Tibial artery (tissue), 4 donors: ENCODE measurements at places on chromosomes 5 and 9.

DNA sequence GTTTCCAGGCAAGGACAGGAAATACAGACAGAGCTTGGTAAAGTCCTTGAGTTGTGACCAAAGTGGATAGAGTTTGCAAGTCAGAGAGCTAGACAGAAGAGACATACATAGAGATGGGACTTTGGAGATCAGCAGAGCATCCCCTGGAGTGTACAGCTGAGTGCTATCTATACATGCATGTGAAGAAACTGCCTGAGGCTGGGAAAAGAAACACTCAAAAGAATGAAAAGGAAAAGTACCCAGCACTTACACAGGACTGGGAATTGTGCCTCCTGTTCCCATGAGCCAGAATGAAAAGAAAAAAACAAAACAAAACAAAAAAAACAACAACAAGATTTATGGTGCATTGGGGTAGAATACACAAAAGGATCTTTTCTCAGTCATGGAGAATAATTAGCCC is 606.4 kb downstream of the ZNF608 start:
- DNase-seq = no peak
- H3K27ac ChIP-seq = no peak overlapping the region
- H3K4me1 ChIP-seq = no peaks in the 10 kb centered on the region
- H3K27me3 ChIP-seq = no peaks in the 10 kb centered on the region
- H3K36me3 ChIP-seq = no peaks in the 10 kb centered on the region

DNA sequence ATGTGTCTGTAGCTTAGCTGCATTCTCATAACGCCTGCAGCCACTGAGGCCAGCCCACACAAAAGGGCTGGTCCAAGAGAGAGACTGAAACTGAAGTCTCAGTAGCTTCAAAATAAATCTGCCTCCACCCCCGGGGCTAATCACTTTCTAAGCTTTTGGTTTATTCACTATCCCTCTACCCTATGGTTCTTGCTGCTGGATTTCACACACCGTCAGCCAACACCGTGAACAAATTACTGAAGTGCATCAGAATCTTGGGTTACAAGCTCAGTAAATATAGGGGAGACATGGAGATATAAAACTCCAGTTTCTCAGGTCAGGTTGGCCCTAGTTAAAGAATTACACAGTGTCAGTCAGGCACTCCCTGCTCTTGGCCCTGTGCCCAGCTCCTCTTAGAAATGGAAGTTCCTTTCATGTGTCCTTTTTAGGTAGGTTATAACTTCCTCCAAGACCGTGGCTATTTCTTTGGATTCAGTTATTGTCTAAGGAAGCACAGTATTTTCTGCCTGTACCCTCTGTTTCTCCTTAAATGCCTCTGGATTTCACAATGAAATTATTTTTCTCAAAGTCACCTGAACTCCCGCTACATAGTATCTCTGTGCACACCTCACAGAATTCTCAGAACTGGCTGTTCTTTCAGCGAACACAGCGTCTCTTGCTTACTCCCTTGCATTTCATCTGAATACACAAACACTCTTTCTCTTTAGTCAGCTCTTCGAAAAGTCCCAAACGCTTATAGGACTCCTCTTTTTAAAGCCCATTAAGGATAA is 112.5 kb downstream of the FAM174A start:
- H3K27me3 ChIP-seq = no peaks in the 10 kb centered on the region
- H3K27ac ChIP-seq = no peak overlapping the region
- DNase-seq = no peak

DNA sequence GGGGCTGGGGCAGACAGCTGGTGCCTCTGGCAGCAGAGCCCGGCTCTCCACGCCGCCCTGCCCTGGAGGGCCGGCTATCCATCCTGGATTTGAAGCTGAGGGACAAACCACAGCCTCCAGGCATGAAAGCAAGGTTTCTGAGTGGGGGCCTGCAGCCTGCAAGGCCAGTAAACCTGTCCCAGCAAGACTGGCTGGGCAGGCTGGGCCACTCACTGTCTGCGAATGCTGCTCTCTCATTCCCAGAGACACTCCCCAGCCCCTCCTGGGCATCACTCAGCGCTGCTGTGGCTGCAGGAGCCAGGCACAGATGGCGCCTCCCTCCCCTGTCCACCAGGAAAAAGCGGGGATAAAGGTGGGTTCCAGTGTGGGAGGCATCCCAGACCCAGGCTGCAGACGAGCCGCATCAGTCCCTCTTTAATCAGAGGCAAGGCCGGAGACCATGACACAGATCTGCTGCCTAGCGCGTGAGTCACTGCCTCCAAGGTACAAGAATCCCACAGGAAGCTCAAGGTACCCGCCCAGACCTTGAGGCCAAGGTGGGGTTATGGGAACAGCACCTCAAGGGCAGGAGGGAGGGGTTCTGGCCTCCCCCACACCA is 118.0 kb downstream of the VAV2 start:
- H3K36me3 ChIP-seq = no peaks in the 10 kb centered on the region
- no peak for DNase-seq
- H3K27ac ChIP-seq = no peak overlapping the region
- no peaks in the 10 kb centered on the region for H3K27me3 ChIP-seq
- H3K4me1 ChIP-seq = no peaks in the 10 kb centered on the region

DNA sequence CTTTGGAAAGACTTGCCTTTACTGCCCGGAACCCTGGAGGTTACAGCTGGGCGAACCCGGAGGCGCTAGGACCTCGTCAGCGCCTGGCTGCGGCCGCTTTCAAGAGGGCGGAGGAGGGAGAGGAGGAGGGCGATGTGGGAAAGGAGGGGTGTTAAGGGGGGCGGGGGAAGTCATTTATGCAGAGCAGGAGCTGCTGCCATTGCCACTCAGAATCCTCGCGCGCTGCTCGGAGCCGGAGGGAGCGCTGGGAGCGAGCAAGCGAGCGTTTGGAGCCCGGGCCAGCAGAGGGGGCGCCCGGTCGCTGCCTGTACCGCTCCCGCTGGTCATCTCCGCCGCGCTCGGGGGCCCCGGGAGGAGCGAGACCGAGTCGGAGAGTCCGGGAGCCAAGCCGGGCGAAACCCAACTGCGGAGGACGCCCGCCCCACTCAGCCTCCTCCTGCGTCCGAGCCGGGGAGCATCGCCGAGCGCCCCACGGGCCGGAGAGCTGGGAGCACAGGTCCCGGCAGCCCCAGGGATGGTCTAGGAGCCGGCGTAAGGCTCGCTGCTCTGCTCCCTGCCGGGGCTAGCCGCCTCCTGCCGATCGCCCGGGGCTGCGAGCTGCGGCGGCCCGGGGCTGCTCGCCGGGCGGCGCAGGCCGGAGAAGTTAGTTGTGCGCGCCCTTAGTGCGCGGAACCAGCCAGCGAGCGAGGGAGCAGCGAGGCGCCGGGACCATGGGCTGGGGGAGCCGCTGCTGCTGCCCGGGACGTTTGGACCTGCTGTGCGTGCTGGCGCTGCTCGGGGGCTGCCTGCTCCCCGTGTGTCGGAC is at the start of gene PCSK5:
Gene PCSK5 (plus strand): TSS at position 202 of the 805 bp plus-strand sequence. CDS start 509 bp downstream, at position 711.
- peaks cover 20% of the 10 kb centered on the region for H3K4me1 ChIP-seq
- no peaks in the 10 kb centered on the region for H3K36me3 ChIP-seq
- peak within 1 kb of the TSS; percentile 74 for H3K4me3 ChIP-seq
- peak within 1 kb of the TSS; percentile 90 for H3K27ac ChIP-seq

- no peak overlapping the region for H3K4me3 ChIP-seq
- DNase-seq = no peak
- no peaks in the 10 kb centered on the region for H3K4me1 ChIP-seq
- no peaks in the 10 kb centered on the region for H3K27me3 ChIP-seq
- H3K27ac ChIP-seq = no peak overlapping the region
Measured at GRCh38 chr5:9212605-9213004, 333.3 kb downstream of the SEMA5A start.

DNA sequence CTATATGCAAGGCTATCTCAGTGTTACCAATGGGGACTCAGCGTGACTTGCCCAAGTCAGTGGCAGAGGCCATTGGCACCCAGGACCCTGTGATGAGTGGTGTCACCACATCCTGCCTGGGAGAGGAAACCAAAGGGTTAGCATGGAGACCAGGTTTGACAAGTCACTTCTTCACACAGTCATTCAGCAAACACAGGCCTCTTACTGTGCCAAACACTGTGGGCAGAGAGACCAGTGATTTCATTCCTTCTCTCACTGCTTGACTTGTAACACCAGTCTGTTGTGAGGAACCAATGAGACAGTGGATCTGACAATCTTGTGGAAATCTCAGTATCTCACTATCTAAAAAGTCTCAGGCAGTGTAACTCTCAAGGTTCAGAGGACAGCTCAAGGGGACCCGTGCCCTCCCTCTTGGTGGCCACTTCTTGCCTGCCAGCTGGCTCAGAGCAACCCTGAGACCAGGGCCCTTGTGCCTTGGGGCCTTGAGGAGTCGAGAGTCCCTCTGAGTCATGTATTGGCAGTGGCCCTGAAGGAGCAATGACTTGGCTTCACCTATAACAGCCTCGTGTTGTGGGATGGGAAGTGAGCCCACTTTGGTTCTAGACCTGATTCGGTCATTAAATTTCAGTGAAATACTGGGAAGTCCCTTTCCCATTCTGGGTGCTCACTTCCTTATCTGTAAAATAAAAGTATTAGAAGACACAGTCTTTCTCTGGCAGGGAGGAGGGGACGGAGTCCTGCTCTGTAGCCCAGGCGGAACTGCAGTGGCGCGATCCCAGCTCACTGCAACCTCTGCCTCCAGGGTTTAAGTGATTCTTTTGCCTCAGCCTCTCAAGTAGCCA is 1.6 kb downstream of the FABP6 start:
- H3K4me1 ChIP-seq = no peaks in the 10 kb centered on the region
- no peak overlapping the region for H3K27ac ChIP-seq
- peak; percentile 38 for DNase-seq
- H3K4me3 ChIP-seq = no peak overlapping the region

GRCh38 chr9:126638571-126639132 is 24.9 kb downstream of the LMX1B start:
- H3K4me1 ChIP-seq = no peaks in the 10 kb centered on the region
- no peak overlapping the region for H3K27ac ChIP-seq
- no peak for DNase-seq
- no peaks in the 10 kb centered on the region for H3K36me3 ChIP-seq
- peaks cover 82% of the 10 kb centered on the region for H3K27me3 ChIP-seq

- H3K27ac ChIP-seq = no peak overlapping the region
- H3K4me1 ChIP-seq = no peaks in the 10 kb centered on the region
- H3K4me3 ChIP-seq = no peak overlapping the region
- no peaks in the 10 kb centered on the region for H3K27me3 ChIP-seq
- peaks cover 65% of the 10 kb centered on the region for H3K36me3 ChIP-seq
Measured at GRCh38 chr5:66164044-66164790, 20.1 kb downstream of the SREK1 start.

- DNase-seq = no peak
- no peaks in the 10 kb centered on the region for H3K27me3 ChIP-seq
- no peak overlapping the region for H3K4me3 ChIP-seq
- peaks cover 26% of the 10 kb centered on the region for H3K4me1 ChIP-seq
Measured at GRCh38 chr5:89545626-89546025, 662.6 kb upstream of the MEF2C start.

GRCh38 chr5:14879937-14880589 is 8.5 kb upstream of the ANKH start:
- H3K36me3 ChIP-seq = no peaks in the 10 kb centered on the region
- no peaks in the 10 kb centered on the region for H3K27me3 ChIP-seq
- H3K27ac ChIP-seq = no peak overlapping the region
- DNase-seq = no peak

- no peaks in the 10 kb centered on the region for H3K27me3 ChIP-seq
- peak overlapping the region; percentile 73 for H3K27ac ChIP-seq
- no peaks in the 10 kb centered on the region for H3K4me1 ChIP-seq
- DNase-seq = no peak
Measured at GRCh38 chr9:136685790-136686533, 1.3 kb downstream of the AGPAT2 start.

DNA sequence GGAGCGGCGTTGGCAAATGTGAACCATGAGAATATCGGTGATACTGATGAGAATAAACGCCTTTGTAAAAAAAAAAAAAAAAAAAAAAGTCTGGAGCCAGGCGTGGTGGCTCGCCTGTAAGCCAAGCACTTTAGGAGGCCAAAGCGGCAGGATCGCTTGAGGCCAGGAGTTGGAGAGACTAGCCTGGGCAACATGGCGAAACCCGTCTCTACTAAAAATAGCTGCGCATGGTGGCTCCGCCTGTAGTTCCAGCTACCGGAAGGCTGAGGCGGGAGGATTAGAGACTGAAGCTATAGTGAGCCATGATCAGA is 425 bp upstream of the NFX1 start:
- no peaks in the 10 kb centered on the region for H3K27me3 ChIP-seq
- DNase-seq = no peak
- peaks cover 20% of the 10 kb centered on the region for H3K36me3 ChIP-seq
- H3K27ac ChIP-seq = peak overlapping the region; percentile 98

DNA sequence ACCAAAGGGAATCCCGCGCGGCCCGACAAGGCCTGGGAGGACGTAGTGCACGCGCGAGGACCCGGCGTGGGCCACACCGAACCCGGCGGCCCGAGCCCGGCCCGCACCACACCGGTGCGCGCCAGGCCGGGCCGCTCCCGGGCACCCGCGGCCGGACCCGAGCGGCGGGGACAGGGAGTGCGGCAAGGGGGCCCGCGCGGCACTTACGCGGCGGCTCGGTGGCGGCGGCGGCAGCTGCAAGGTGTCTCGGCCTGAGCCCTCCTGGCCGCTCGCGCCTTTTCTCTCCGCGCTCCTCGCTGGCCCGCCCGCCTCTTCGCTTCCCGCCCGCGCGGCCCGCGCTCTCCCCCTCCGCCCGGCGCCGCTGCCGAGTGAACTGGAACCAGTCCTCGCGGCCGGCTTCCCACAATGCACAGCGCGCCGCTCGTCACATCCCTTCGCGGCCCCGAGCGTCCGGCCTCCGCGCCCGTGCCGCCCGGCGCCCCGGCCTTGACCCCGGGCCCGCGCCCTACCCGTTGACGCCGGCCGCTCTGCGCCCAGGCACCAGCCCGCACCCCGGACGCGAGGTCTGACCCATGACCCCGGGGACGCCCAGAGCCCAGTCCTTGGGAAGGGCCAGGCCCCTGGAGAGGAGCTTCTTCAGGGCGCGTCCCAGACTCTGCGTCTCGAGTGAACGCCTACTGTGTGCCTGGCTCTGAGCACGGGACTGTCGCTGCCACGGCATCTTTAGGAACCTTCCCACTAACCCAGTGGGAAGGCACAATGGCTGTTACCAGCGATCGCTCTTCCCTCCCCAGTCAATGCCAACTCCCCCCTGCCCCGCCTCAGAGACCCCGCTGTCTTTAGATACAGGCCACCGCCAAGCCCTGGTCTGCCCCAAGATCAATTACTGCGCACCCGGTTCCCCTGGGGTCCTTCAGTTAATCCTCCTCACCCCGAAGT is at the start of gene MACROH2A1:
Gene MACROH2A1 (minus strand): TSS at position 377 of the 939 bp plus-strand sequence. CDS start 10,138 bp downstream, outside the sequence.
- H3K27me3 ChIP-seq = no peaks in the 10 kb centered on the region
- peak; percentile 88 for DNase-seq
- H3K4me1 ChIP-seq = peaks cover 44% of the 10 kb centered on the region
- no peaks in the 10 kb centered on the region for H3K36me3 ChIP-seq
- peak within 1 kb of the TSS; percentile 74 for H3K27ac ChIP-seq

- H3K27ac ChIP-seq = no peak overlapping the region
- no peaks in the 10 kb centered on the region for H3K36me3 ChIP-seq
- no peak overlapping the region for H3K4me3 ChIP-seq
- no peaks in the 10 kb centered on the region for H3K27me3 ChIP-seq
Measured at GRCh38 chr9:82021198-82021597, 32.6 kb downstream of the SPATA31D1 start.

DNA sequence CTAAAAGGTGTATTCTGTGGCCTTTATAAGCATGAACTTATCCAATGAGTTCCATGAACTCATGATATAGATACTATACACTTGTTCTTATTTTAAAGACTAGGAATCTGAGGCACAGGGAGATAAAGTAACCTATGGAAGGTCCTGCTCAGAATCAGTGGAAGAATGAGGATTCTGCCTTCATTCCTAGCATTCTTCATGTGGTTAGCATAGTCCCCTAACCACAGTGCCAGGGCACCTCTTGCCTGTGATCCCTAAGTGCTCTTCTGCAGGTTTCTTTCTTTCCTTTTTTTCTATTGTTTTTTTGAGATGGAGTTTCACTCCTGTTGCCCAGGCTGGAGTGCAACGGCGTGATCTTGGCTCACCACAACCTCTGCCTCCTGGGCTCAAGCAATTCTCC is 174.1 kb downstream of the C9orf152 start:
- H3K4me1 ChIP-seq = no peaks in the 10 kb centered on the region
- DNase-seq = no peak
- no peak overlapping the region for H3K4me3 ChIP-seq
- no peaks in the 10 kb centered on the region for H3K36me3 ChIP-seq
